ENCODE measurements at places on chromosomes 3 and 15.

- peak; percentile 75 for DNase-seq
Measured at GRCh38 chr3:112333002-112333380, at the start of gene CD200. Gene CD200 (plus strand): TSS chr3:112333156. CDS start chr3:112333213, 57 bp downstream.

DNA sequence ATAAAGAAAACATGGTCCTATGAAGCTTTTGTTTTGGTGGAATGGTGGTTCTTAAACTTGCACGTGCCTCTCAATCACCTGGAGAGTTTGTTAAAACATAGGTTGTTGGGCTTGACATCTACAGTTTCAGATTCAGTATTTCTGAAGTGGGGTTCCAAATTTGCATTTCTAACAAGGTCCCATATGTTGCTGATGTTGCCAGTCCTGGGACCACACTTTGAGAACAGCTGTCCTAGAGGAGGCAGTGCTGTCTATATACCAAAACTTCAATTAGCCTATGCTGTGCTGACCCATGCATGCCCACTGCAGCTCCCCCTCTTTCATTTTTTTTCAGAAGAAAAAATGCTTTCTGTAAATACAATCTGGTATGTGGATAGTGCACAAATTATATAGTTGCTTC, 31.3 kb downstream of the ALCAM start:
- no peak for DNase-seq

DNA sequence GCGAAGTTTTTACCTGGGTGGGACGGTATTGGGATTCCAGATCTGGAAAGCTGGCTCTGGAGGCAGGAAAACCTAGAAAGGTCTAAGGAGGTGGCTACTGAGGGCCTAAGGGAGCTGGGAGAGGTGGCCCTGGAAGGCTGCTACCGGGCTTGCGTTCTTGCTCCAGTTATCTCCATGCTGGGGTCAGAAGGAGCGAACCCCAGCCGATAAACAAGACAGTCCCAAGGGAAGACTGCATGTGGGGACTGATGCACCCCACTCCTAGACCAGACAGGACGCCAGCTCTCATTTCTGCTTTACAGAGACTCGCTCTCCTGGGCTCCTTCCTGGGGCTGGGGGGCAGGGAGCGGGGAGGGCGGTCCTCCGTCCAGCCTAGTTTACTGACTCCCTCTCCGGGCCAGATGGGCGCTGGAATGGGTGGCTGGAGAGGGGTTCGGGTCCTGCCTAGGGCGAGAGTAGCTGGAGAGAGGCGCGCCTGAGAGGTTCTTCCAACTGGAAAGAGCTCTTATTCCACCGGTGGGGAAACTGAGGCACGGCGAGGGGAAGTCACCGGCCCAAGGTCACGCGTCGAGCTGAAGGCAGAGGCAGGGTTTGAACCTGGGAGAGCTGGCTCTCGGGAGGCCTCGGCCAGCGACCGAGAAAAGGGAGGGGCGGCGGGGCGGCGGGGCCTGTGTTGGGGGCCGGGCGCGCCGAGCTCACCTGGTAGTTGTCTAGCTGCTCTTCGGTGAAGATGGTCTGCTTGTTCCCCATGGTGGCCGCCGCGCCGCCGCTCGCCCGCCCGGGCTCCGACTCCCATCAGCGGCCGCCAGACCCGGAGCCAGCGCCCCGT, 565 bp downstream of the CIB2 start:
- no peak for DNase-seq

GRCh38 chr3:195154111-195154791, 116.7 kb downstream of the XXYLT1 start:
- no peak for DNase-seq

Data from stimulated activated naive CD8-positive, alpha-beta T cell treated with anti-CD3 and anti-CD28 coated beads, Interleukin-15, Interleukin-2, amounts not matched to agents 100 U/mL and 50 U/mL, for 24 hours (primary cell).